ENCODE measurements at places on chromosomes 6 and 20.

DNA sequence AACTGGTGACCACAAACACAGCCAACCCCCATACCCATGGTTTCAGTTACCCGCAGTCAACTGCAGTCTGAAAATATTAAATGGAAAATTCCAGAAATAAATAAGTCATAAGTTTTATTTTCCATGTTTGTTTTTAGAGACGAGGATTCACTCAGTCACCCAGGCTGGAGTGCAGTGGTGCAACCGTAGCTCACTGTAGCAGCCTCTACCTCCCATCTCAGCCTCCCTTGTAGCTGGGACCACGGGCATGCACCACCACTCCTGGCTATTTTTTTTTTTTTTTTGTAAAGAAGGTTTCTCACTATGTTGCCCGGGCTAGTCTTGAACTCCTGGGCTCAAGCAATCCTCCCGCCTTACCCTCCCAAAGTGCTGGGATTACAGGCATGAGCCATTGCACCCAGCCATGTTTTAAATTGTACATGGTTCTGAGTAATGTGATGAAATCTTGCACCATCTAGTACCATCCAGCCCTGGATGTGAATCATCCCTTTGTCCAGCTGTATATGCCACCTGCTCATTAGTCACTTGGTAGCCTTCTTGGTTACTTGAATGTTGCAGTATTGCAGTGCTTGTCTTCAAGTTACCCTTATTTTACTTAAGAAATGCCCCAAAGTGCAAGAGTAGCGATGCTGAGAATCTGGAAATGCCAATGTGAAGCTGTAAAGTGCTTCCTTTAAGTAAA, 14.5 kb downstream of the CSNK2A1 start:
- no peak for DNase-seq

DNA sequence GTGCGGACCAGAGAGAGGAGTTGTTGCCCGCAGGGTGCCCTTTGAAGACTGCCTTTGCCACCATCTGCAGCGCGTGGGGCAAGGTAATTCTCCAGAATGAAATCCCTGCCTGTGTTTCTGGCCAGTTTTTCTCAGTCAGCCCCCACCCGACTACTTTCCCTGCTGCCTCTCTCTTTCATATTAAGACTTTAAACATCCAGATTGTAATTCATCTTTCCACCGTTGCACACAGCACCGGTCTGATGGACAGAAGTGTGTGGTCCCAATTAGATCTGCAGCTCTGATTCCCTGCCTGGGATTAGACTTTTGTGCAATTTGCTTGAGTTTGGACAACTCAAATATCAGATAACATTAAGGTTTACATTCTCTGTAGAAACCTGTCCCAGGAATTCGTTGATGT, 489.0 kb downstream of the QKI start:
- no peak for DNase-seq

DNA sequence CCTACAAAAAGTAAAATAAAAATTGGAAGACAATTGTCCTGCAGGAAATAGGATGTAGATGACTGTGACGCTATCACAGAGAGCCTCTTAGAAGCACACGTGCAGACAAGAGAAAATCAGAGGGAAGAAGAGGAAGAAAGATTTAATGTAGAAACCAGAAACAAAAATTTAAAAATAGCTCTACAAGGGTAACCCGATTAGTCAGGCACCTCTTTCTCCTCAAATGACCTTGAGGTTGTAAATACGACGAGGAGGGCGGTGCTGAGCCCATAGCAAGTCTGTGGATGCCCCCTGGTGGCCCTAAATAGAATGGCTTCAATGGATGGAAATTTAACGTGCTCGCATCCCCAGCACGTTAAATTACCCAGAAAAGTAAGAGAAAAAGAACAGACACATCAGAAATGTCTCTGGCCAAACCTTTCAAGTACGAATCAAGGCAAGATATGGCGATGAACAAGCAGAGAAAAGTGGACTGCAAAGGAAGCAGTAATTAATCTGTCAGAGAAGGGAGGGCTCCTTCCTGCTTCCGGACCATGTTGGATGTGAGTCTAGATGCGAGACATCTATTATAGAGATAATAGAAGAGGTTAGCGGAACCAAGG, 4.2 kb upstream of the PRPH2 start:
- DNase-seq: peak; percentile 31

DNA sequence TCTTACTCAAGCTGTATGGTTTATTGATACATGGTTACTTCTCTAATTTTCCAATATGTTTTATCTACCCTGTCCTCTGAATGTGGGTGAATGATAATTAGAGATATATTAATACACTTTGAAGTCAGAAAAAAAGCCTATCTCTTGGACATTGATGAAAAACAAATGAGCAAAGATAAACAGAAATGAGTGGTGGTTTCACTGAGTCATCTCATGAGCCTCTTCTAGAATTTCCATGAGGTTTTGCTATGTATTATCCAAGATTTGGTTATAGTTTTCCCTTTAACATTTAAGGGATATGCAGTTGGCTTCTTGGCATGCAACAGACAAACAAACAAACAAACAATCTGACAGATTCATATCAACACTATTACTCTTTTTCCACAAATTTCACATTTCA, 586.8 kb downstream of the RFPL4B start:
- no peak for DNase-seq

- no peak for DNase-seq
These were observed 138.7 kb downstream of the MYB start for GRCh38 chr6:135319819-135320218.

- no peak for DNase-seq
These were observed 177.7 kb downstream of the KLHL32 start for GRCh38 chr6:97102145-97102790.

- no peak for DNase-seq
These were observed 358.2 kb downstream of the HTR1B start for GRCh38 chr6:77105091-77105490.

GRCh38 chr6:103280417-103280816, 1579.3 kb downstream of the HACE1 start:
- no peak for DNase-seq

GRCh38 chr20:24690408-24690807, 221.0 kb downstream of the SYNDIG1 start:
- DNase-seq: no peak

- DNase-seq: no peak
These were observed 15.6 kb downstream of the RRBP1 start for GRCh38 chr20:17666481-17666880.

DNA sequence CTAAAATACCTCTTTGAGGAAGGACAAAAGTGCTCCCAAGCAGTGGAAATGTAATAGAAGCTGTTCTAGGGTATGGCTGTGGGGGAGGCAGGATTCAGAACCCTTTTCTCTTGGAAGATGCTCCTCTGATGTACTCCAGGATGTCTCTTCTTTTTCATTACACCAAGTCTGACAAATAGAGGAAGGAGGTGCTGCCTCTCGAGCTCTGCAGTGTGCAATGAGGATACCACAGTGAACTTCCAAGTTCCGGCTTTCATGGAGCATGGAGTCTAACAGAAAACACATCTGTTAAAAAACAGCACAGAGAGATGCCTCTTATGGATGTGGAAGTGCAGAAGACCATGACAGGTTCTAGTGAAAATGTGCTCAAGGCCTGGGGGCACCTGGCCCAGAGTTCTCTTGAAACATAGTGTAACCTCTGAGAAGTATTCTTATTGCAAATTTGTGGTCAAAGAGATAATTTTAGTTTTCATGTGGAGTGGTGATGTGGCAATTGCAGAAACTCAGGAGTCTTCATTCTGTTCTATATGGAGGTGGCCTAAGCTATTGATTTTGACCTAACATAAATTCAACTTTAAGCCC, 362.0 kb upstream of the CITED2 start:
- no peak for DNase-seq

DNA sequence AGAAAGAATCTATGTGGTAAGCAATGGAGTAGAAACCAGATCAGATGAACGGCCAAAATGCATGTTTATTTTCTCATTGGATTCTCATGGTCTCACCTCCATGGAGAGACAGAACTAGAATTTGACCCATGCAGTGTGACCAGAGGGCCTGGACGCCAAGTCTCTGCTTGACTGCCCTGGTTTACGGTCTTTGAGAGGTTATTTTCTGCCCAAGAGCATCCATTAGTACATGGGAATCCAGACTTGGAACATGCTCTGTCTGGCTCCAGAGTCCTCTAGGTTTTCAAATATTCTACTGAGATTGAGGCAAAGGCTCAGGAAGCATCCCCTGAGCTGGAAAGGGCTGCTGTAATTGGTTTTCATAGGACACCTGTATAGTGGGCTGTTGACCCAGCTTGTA, 45.5 kb upstream of the UST start:
- DNase-seq: no peak

GRCh38 chr20:47776639-47777038, 8.6 kb downstream of the SULF2 start:
- no peak for DNase-seq

- no peak for DNase-seq
These were observed 1.1 kb downstream of the RNF39 start for GRCh38 chr6:30074331-30075093.

DNA sequence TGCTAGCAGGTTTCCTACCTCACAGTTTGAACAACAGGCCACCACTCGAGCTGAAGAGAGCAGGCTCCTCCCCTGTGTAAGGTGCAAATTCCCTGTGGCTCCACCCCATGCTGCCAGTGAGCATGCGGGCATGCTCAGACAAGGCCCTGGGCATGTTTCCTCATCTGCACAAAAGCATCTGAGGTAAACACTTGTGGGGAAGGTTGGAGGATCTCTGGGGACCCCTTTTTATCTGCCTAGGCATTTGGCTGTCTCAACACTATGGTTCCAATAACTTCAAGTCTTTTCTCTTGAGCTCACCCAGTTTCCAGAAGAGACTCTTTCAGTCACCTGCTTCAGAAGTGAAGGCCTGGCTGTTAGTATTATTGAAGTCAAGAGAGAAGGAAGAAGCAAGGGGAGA, 9.4 kb downstream of the C6orf58 start:
- no peak for DNase-seq

DNA sequence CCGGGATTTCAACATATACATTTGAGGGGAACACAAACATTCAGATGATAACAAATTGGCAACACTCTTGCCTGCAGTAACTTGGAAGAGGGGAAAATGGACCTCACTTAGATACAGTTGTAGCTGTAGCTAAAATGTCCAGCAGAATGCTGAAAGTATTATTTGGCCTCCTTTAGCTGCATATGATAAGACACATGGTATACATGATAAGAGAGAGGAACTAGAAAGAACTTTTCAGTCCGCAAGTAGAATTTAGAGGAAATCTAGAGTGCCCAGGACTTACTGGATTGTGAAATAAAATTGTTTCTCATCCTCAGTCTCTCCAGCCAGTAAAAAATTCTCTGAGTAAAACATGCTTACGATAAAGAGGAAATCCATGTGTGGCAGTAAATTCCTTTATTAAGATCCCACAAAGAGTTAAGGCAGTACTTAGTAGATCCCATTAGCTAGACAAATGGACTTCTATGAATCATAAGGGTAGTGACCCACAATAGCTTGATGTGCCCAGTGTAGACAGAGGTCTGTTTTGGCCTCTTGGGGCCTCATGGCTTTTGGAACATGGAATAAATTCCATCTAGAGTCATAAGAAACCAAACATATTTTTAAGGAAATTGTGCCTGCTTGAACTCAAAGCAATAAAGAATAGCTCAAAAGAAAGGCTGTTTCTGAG, 87.9 kb upstream of the RBM24 start:
- DNase-seq: no peak

DNA sequence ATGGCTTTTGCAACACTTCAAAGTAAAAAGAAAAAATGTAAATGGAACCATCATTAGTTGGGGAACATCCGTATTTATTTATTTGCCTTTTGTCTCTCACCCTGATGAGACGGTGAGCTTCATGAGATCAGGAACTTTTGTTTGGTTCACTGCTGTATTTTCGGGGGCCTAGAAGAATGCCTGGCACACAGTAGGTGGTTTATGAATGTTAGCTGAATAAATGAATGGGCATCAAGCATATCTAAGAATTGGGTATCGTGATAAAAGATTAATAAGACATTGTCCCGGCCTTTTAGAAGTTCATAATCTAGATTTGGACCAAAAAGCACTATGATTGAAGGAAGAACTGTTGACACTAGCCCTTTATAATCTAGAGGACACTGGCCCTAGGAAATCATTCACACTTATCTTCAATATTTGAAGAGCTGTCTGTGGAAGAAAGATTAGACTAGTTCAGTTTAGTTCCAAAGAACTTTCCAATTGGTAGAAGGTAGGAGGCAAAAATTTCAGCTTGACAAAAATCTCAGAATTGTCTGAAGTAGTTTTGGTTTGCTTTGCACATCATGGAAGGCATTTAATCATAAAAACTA, 70.3 kb upstream of the CD83 start:
- no peak for DNase-seq

DNA sequence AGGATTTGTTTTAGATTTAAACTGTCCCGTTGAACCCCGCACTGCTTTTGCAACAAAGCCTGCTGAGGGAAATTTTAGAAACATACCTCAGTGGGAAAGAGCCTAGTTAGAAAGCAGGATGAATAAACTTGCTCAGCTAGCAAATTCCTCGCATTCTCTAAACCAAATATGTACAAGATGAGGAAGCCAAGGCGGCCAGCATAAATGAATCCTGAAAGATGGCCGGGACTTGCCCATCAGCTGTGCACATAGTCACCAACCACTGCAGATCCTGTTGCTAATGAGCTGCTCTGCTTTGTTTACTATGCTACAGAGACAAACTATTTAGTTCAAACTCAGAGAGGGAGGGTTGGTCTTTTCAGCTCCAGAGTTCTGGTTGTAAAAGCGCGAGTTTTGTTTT, 49.0 kb downstream of the TMEM170B start:
- no peak for DNase-seq

DNA sequence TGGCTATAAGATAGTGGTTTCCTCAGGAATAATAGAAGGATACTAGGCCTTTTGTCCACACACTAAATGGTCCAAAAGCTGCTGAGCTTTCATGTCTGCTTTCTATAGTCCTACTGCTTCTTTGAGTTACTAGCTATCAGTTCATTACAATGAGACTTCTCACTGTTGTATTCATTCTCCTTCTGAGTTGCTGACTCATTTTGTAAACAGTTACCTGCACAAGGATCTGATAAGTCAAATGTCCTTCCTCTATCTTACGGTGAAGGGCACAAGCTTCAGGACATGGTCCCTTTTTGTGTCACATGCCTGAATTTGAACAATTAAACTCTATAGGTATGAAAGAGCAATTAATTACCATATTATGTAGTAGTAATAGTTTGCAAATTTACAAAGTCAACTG, 90.5 kb downstream of the MAN1A1 start:
- no peak for DNase-seq

GRCh38 chr6:34955442-34955841, 66.4 kb downstream of the ANKS1A start:
- DNase-seq: no peak

DNA sequence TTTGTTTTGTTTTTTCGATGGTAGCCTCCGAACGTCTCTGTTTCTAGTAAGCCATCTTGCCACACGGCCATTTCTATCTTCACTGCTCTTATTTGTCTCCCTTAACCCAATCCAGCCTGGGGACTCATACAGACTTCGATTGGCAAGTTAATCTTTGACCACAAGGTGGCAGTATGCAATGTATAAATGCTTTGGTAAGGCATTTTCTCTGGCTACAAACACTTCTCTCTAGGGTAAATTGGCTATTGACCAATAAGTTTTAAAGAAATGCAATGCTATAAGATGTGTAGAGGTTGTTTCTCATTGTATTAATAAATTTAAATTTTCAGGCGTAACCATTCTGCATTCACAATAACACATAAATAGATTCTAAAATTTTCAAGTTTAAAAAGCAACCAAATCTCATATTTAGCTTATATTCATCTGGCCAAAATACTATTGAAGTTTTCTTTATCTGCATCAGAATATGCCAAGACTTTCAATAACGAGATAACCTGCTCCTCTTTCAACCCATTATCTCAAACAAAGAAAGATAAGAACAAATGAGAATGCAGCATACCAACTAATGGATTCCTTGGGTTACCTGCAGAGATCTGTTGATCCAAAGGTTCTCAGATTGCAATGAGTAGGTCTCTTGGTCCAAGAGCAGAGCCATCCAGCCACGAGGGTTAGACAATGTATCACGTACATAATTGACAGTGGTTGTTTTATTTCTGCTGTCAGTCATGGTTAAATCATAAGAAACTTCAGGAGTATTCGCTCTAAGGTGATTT, 231.9 kb downstream of the PKHD1 start:
- DNase-seq: no peak
